Amygdala (tissue), 56 donors: ENCODE measurements at places on chromosomes 13 and 19.

GRCh38 chr19:55549500-55550320, 4.4 kb upstream of the SBK3 start:
- DNase-seq: no peak

DNA sequence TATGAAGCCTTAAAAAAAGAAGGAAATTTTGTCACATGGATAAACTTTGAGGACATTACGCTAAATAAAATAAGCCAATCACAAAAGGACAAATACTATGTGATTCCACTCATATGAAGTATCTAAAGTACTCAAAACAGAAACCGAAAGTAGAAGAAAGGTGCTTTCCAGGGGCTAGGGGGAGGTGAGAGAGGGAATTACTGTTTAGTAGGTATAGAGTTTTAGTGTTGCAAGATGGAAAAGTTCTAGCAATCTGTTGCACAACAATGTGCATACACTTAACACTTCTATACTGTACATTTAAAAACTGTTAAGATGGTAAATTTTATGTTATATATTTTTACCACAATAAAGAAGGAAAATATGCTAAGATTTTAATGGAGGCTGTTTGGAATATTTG, 83.0 kb downstream of the POLR1D start:
- DNase-seq: no peak

- DNase-seq: peak; percentile 63
Observed at GRCh38 chr19:850221-850978, 1.7 kb upstream of the ELANE start.

DNA sequence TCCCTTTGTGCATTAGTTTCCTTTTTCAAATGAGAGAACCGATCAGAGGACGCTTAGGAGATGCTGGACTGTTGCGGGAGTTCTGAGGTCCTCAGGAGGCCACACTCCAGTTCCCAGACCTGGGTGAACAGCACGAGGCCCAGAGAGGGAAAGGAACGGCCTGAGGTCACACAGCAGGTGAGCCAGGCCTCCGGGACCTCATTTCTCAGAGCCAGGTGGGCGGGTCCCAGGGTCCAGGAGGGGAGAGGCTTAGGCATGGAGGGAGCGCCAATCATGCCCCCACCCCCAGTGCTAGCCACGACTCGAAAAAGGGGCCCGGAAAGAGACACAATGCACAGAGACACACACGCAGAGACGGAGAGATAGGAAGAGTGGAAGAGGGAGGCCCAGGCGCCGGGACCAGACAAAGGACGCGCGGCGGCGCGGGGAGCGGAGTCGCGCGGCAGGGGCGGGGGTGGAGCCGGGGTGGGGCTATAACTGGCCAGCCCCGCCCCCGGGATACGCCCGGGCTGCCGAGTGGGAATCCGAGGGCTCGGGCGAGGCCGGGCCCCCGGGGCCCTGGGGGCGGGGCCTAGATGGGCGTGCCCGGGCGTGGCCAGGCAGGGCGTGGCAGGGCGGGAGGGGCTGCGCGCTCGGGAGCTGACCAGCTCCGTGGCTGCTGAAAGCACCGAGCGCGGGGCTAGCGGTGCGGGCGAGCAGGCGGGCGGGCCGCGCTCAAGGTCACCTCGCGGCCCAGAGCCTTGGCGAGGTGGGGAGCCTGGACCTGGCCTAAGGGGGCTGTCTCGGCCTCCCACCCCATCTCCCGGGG, 1.6 kb downstream of the ELAVL3 start:
- DNase-seq: peak; percentile 52

- DNase-seq: no peak
Observed at GRCh38 chr13:72180253-72180952, 313.4 kb upstream of the DACH1 start.

GRCh38 chr13:40812102-40812501, 22.7 kb downstream of the SLC25A15 start:
- DNase-seq: no peak

DNA sequence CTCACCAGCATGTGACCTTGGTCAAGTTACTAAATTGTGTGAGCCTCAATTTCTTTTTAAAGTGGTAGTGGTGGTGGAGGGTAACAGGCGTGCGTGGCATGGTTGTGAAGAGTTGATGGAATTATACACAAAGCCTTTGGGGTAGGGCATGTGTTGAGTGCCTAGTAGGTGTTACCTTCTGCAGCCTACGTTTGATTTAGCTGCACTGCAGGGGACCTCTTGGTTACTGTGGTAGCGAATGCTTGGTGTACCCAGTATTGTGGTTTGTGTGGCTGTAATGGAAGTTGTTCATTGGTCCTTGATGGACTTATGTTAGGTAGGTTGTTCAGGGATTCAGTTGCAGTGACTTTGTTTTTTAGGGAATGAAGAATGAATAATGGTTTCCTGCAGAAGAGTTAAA, 24.6 kb downstream of the PRAM1 start:
- DNase-seq: no peak

DNA sequence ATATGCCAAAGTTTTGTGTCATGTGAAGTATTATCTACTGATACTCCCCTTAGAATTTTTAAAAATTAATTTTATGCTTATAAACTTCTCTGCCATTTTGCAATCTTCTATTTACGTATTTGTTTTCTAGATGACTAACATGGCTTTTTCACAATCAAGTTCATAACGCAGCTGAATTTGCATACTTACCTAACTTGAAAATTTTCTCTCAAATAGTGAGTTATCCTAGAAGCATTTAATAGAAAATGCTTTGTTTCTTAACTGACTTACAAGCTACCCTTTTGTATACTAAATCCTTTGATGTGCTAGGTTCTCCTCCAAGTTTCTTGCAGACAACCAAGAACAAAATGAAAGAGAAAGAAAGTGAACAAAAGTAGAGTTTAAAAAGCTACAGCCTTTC, 683.5 kb downstream of the LIG4 start:
- no peak for DNase-seq

GRCh38 chr19:35248310-35249145, at the start of gene LSR:
Gene LSR, plus strand, starts transcription at chr19:35249002. Its CDS starts 21 bp downstream, at chr19:35249023.
- DNase-seq: no peak

- DNase-seq: no peak
Observed at GRCh38 chr19:38735257-38735686, 9.0 kb downstream of the CAPN12 start.

GRCh38 chr13:37984357-37984756, 114.8 kb upstream of the TRPC4 start:
- no peak for DNase-seq

DNA sequence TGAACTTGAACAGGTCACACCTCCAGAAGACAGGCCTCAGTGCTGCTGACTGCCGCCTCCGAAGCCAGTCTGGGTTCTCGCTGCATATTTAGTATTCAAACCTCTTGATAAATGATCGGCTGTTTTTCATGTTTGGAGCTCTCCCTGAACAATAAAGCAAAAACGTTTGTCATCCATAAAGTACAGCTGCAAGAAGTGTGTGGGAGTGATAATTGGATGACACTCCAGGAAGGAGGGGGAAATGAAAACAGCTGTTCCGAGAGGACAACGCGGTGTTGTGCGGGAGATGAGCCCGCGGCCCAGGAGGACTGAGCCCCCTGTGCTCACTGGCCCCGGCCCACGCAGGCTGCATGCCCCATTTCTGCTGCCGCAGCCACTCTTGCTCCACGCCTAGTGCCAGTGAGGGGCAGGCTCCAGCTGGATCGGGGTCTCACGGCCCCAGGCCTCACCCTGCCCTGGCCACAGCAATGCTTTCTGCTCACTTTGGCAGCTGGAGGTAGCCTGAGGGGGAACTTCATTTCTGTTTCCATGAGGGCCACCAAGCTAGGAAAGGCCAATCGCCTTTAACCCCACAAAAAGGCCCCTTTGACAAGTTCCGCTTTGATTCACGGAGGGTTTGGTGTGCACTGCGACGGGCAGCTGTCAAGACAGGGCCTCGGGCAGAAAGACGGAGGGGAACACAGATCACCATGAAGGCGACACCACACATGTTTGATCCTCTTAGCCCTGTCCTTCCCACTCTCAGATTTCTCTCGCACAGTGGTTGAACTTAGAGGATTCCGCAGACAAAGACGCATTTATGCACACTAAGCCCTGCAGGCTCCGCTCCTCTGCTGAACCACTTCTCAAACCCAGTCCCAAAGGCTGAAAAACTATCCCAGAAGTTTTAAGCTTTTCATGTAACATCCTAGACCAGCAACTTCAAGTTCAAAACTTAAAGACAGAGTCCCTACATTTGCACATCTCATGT, 537.6 kb downstream of the EFNB2 start:
- DNase-seq: no peak

- DNase-seq: no peak
Observed at GRCh38 chr13:31890946-31891345, 140.6 kb upstream of the FRY start.

- no peak for DNase-seq
Observed at GRCh38 chr19:55525289-55526101, 11.4 kb downstream of the SBK2 start.

- DNase-seq: no peak
Observed at GRCh38 chr19:38015216-38015615, 108.2 kb downstream of the SIPA1L3 start.

DNA sequence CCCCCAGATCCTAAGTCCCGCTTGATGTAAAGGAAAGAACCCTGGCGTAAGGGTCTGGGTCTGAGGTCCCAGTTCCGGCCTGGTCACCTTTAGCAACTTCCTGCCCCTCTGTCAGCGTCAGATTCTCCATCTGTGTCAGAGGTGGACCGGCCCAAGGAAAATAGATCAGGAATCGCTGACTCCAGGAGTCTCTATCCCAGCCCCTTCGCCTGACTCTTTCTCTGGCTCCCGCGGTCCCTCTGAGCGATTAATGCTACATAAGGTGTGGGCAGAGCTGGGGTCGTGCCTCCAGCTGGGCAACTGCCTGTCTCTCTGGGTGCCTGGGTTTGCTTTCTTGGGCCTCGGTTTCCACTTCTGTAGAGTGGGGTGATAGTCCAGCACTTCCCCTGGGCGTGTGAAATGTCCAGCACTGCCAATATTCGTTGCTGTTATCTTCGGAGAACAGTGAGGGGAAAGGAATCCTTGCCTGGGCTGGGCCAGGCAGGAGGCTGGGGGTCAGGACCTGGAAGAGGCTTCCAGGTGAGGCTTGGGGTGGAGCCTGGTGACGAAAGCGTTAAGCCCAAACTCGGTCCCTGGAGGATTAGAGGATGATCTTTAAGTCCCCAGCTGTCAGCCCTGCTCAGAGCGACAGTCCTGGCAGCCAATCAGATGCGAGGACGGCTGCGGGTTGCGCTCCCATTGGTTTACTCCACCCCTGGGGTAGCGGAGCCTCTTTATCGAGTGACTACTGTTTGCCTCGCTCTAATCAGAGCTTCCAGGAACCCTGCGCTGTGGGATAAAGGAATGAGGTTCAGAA, 767 bp downstream of the ABCA7 start:
- DNase-seq: peak; percentile 80

DNA sequence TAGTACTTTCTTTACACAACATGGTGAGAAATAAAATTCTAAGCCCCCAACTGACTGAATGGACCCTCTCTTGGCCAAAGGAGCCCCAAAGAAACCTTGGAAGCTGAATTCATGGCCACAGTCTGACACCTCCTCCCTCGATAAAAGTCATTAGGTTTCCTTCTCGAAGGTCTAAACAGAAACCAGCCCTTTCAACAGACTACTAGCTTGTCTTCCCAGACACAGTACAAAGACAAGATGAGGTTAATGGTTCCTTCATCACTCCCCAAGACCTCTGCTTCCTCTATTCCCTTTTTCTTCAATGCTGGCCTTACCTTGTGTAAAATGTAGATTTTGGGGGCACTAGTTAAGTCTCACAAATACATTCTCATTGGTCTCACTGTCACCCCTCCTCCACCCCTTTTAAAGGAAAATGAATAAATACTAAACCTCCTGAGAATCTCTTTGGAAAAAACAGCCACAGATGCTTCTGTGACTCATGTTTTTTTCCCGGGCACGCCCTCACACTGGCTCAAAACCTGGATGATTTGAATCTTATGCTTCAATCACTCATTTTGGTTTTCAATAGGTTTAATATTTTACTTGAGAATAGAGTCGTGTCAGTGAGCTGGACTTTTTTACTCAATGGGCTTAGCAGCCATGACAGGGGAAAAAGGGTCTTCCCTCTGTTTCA, 65.8 kb upstream of the MED4 start:
- DNase-seq: no peak

DNA sequence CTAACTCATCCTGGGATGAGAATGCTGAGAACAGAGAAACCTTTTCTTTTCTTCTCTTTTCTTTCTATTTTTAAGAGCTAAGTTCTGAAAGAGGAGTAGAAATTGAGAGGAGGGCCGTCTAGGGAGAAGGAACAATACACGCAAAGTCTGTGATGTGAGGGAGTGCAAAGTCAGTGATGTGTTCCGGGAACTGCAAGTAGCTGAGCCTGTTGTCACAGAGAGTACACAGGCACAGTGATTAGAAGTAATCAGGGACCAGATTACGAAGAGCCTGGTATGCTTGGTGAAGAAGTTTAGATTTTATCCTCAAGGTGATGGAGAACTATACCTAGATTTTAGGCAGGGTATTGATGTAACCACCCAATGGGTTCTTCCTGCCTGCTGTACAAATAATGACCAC, 32.0 kb upstream of the CXCL17 start:
- DNase-seq: no peak

DNA sequence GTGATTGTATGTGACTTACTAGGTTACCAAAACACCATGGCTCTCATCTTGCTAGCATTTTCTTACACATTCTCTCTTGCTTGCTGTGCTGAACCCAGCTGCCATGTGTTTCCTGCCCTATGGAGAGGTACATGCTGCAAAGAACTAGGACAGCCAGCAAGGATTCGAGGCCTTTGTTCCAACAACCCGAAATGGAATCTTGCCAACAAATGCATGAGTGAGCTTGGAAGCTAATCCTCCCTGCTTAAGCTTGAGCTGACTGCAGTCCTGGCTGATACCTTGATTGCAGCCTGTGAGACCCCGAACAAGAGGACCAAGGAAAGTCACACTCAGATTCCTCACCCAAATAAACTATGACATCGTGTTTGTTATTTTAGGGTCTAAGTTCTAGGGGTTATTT, 651.2 kb downstream of the SLITRK6 start:
- DNase-seq: no peak

DNA sequence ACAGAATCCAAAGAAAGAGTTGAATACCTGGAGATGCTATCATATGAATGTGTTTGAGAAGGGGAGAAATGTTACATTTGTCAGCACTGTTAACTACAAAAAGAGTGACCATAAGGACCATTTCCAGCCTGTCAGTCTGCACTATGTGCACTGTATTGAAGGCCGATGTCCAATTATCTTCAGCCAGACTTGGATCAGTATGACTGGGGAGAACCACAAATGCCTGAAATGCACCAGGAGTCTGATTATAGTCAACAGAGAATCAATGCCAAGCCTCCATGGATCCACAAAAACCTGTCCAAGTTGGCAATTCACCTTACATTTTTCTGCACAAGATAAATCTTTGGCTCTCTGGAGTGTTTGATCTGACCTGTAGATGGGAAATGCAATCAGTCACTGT, 697.5 kb upstream of the SGCG start:
- DNase-seq: no peak

GRCh38 chr13:67052550-67053490, 177.3 kb downstream of the PCDH9 start:
- no peak for DNase-seq

- no peak for DNase-seq
Observed at GRCh38 chr19:39195755-39196154, 1.0 kb upstream of the NCCRP1 start.

- no peak for DNase-seq
Observed at GRCh38 chr13:38264363-38265131, 85.1 kb upstream of the UFM1 start.
